ENCODE measurements at places on chromosomes 7 and 10.

- DNase-seq: peak; percentile 87
Measured at GRCh38 chr7:158044482-158044823, 543.2 kb downstream of the PTPRN2 start.

DNA sequence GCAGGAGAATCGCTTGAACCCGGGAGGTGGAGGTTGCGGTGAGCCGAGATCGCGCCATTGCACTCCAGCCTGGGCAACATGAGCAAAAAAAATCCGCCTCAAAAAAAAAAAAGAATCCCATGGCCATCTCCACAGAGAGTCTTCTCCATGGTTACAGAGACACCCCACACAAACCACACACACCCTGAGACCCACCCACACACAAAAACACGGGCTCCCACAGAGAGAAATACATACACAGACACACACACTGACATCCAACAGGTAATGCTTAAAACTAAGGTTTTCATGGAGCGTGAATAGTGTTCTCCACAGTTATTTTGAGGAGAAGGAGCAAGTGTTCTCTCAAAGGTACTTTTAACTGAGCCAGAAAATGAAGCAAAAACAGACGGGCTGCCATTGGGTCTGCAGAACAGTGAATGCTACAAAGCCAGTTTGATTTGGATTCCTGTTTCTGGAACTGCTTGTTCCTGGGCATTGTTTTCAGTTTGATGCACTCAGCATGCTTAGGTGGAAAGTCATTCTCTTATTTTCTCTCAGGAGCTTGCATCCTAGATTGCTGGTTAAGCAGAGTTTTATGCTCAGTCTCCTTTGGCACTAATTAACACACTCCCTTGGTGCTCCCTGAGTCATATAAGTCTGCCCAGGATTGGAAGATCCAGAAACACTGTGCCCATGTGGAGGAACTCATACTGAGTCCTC, 15.4 kb downstream of the AHCYL2 start:
- no peak for DNase-seq

GRCh38 chr7:117193564-117193963, 129.3 kb downstream of the WNT2 start:
- DNase-seq: no peak

DNA sequence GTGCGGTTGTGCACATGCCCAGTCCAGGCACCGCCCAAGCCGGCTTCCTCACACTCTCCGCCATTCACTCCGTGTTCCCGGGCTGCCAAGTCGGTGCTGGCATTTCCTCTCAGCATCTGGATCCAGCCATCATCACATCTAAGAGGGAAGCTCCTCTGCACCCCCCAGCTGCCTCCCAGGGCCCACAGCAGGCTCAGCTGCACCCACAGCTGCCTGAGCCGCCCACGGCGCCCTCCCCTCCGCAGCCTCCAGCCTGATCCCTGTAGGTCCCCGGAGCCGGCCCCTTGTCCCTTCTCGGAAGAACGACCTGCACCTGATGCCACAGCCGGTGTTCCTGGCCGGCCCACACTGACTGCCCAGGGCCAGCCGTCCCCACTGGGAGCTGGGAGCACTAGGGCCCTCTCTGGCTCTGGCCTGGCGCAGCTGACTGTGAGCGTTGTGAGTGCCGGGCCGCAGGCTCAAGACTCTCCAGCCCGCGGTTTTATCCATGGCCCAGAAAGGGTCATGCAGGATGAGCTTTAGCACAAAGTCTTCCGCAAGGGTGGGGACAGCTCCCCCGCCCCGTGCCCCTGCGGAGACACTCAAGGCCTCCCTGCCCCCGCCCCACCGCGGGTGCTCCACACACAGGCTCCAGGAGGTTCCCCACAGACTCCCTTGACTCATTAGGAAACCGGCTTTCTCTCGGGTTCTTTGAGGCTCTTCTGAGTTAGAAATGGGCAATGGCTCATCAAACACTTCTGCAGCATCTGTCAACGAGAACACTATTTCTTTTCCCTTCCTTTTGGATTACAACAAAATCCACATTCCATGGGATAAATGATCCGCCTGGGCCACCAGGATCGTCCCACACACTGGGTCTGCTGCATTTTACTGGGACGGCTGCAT, 31.2 kb downstream of the CFAP46 start:
- no peak for DNase-seq

DNA sequence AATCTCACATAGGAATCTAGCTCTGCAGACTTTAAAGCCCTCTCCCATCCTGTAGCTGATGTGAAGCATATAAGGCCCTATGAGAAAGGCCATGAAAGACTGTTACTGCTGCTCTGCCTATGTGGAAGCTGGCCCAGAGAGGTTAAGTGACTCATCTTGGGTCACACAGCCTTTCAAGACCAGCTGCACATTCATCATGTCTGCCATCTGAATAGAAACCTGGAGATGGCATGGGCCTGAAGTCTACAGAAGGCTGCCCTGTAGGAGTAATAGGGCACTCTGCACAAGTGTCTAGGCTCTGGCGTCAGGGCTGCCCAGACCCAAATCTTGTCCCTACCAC, 59.4 kb upstream of the COL13A1 start:
- DNase-seq: no peak

DNA sequence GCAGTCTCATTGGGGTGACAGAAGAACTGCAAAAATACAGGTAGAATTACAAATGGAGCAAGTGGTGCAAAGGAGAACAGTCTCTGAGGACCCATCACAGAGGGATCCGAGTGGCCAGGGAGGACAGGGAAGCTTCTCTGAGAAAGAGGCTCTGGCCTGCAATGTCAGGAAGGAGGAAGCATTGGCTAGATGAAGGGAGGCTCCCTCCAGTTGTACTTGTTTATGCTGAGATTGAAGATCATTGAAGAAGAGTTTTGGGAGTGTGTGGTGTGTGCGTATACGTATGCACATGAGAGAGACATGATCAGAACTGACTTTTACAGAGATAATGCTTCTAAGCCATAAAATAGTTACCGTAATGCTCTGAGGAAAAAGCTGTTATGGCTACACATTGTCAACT, 274.7 kb upstream of the FZD8 start:
- no peak for DNase-seq

GRCh38 chr10:71989661-71990454, 25.7 kb downstream of the CHST3 start:
- no peak for DNase-seq

DNA sequence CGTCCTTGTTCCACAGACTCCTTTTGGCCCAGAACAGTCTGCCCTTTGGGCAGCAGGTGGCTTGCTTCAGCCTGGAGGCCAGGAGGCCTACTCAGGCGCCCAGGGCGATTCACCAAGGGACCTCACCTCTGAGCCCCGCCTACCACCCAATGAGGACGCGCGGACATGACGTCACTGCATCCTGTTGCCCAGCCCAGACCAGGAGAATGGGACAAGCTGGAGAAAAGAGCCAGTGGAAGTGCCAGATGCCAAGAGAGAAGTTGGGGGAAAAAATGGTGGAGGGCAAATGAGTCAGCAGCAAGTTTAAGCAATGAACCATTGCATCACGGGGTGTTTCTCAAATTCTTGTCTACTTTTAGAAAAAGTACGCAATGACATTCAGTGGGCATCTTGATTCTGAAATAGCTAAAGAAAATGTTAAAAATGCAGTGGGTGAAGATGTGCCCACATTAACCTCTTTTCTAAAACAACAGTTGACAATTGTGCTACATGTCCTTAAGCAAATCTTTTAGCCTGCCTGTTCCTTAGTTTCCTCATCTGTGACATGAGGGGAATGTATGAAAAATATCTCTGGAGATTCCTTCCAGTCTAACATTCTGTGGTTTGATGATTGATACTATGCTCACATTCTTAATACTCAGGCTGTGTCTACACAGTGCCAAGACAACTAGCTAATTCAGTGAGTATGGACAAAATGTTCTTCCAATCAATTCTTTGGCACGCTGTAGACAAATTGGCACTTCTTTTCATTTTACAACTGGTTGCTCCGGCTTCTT, 23.9 kb upstream of the LEP start:
- no peak for DNase-seq

GRCh38 chr7:28418966-28419365, 6.6 kb downstream of the CREB5 start:
- no peak for DNase-seq

GRCh38 chr10:48480397-48481374, 124.2 kb downstream of the ARHGAP22 start:
- no peak for DNase-seq

- no peak for DNase-seq
Measured at GRCh38 chr7:36916116-36916515, 191.8 kb upstream of the AOAH start.

- no peak for DNase-seq
Measured at GRCh38 chr7:42770114-42770513, 141.8 kb downstream of the C7orf25 start.

DNA sequence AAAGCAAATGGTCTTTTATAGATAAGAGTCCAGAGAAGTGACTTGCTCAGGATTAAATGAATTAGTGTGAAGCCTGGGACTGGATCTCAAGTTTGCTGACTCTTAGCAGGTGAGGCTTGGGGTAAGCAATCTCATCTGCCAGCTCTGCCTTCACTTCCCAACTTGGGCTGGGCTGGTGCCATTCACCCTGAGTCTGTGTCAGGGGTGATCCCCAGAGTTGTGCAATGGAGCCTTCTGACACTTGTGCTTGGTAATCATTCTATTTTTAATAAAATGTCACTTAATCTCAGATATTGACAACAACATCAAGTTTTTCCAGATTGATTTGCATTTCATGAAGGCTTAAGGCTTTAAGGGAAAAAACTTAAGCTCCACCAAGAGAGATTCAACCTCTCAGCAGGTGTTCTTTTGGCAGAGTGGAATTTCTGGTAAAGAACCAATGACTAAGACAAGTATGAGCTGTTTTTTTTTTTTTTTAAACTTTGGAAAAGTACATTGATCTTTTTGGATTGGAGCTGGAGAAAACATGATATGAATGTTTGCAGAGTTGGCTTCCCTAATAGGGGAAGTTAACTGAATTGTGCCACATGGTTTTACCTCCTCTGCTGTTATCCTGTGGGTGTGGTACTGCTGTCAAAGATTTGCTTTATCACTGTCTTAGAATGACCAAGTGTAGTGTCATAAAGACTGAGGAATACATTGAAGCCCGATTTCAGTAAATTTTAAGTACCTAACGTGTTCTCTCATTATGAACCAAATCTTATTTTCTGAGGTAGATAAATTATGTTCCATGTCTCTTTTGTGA, 48.6 kb upstream of the GPR37 start:
- DNase-seq: no peak

- DNase-seq: no peak
Measured at GRCh38 chr7:5543361-5543760, 119.7 kb upstream of the TNRC18 start.

DNA sequence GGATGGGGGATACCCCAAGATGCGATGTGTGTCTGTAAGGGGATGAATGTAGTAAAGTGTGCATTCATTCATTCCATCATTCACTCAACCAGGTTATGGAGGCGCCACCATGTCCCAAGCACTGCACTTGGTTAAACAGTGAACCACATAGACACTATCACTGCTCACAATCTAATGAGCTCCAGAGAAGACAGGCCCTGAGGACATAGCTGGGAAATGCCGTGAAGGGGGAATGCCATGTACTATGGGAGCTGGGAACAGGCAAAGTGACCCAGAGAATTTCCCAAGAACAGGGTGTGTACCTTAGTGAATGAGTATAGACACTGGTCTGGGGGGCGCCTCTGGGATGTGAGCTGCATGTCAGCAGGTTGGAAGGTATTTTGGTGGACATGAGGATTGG, 44.5 kb upstream of the LBX1 start:
- no peak for DNase-seq

DNA sequence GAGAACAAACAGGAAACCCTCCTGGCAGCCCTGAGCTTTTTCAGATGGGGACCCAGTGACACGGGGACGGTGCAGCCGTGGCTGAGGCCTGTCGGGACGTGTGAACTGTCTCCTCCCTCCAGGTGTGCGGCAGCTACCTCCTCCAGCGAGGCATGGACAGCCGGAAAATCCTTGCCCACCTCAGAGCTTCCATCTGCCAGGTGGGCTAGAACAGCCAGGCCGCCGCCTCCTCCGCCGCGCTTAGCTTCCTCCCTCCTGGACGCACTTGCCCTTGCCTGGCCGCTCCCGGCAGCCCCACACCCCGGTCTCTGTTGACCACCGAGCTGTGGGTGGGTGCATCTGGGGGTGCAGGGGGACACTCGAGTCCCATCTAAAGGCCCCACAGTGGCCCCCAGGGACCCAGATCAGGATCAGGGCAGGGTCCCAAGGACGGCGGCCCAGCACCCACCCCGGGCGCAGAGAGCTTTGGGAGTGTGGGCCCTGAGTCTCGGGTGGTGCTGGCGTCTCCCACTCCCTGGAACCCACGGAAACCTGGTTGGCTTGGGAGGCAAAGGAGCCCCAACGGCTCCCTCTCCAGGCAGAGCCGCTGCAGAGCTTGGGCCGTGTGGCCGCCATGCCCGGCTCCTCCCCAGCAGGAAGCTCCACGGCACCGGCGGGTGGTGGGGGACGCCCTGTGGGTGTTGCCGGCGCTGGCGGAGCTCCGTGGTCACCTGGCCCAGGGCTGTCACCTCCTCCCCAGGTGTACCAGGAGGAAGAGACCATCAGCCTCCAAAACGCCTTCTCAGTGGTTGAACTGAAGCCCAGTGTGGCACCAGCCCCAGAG, 32.9 kb upstream of the UTF1 start:
- DNase-seq: no peak

DNA sequence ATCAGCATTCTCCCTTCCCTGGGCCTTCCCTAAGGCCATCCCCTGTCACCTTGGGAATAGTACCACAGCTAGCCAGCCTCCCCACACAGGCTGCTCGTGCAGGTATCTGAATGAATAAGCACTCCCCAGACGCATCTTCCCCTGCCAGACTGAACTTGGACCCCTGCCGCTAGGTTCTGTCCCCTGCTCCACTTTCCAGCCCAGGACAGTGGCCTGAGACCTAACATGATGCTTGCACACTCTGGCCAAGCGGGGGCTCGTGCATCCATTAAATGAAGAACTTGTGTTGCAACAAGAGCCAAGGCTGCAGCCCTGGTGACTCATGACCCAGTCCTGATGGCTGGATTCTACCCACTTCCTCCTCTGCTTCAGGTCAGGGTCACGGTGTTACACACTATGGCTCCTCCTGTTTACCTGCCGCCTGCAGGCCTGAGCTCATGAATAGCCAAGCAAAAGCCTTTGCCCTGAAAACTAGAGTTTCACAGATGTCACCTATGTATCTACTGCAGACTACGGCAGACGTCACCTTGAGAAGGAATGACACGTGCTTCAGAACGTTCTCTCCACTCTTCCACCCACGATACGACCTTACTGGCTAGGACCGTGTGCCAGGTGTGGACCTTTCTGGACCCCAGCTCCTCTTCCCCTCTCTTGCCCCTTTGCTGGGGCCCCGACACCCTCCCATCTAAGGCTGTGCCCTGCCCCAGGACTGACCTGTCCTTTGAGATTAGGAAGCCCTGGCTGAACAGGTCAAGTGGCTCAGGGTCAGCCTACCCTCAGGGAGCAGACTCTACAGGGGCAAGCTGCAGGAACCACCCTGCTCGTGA, 6.5 kb downstream of the ASB13 start:
- no peak for DNase-seq

Data from NCI-H526 treated with DMSO at 0.1 percent for 48 hours (cell line).